ENCODE measurements at places on chromosomes 3 and 15.

GRCh38 chr3:54206874-54207273 lies 84.5 kb downstream of the CACNA2D3 start:
- no peak for DNase-seq

DNA sequence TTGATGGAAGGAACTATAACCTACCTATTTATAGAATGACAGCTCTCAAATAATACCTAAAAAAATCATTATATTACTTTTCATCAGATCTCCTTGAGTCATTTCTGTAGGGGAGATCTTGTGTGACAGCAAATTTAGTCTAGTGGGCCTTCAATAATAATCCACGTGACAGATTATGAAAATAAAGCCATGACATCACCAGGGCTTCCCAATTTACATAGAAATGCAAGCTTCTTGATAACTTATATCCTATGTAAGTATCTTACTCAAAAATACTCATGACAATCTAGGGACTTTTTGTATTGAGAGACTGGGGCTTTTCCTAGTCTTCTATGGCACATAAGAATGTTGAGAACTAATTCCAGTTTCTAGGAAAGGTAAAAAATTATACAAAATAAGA lies 21.6 kb downstream of the IFT57 start:
- no peak for DNase-seq

DNA sequence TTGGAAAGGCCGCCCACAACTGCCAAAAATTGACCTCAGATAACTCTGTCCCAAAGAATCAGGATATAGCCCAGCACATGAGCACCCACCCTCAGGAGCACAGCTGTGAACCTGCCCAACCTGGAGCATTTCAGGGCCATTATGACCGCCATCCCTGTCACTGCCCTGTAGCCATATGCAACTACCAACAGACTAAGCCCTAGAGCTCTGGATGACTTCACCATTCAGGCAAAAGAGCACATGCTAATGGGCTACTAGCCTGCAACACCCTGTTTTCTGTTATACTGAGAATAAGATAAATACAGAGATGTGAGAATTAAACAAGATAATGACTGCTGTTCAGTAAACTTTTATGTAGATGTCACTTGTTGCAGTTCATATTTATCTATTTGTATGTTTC lies 45.0 kb downstream of the TXNRD3 start:
- no peak for DNase-seq

DNA sequence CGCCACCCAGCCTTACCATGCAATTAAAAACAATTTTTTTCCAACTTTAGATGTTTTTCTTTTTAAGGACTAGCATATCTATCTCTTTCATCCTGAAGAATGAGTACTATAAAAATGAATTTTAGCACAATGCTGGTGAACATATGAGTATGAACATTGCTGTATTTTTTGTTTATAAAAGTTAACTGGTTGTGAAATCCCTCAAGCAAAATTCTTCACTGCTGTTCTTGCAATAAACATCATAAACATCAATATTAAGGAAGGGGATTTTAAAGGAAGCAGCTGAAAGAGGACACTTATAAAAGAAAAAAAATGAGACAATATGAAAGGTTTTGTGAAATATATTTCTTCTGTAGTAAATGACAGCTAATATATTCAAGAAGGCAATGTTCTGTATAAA lies 3.0 kb downstream of the PLSCR4 start:
- DNase-seq, result no peak

- DNase-seq, result peak; percentile 37
Observed at GRCh38 chr3:40580494-40581091, 55.8 kb downstream of the ZNF621 start.

GRCh38 chr15:62969442-62970089 lies 73.0 kb upstream of the TPM1 start:
- DNase-seq, result no peak

DNA sequence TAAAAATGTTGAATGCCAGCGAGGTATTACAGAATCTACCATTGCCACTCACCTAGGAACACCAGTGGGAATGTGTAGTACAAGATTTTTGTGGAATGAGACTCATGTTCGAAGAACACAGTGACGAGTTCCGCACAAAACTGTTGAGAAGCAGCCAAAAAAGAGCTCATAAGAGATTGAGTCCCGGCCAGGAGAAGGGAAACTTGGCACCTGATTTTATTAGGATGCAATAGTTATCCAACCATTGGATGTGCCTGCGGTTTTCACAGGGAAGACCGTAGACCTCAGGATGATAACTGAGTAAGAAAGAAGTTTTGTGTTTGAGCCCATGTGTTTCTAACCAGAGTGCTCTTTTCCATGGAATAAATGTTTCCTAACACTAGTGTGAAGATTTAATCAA lies 88.9 kb downstream of the PTPRG start:
- no peak for DNase-seq

DNA sequence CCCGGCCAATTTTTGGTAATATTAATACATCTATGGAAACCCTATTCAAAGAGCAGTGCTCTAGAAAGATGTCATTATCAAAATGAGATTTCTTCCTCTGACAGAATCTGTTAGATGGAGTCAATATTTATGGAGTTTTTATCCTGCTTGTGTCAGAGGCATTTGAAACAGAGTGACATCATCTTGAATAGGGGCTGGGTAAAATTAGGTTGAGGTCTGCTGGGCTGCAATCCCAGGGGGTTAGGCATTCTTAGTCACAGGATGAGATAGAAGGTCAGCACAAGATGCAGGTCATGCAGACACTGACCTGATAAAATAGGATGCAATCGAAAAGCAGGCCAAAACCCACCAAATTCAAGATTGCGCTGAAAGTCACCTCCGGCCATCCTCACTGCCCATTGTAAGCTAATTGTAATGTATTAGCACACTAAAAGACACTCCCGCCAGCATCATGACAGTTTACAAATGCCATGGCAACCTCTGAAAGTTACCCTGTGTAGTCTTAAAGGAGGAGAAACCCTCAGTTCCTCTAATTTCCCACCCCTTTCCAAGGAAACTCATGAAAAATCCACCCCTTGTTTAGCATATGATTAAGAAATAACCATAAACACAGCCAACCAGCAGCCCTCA lies 27.3 kb upstream of the CCDC50 start:
- no peak for DNase-seq

DNA sequence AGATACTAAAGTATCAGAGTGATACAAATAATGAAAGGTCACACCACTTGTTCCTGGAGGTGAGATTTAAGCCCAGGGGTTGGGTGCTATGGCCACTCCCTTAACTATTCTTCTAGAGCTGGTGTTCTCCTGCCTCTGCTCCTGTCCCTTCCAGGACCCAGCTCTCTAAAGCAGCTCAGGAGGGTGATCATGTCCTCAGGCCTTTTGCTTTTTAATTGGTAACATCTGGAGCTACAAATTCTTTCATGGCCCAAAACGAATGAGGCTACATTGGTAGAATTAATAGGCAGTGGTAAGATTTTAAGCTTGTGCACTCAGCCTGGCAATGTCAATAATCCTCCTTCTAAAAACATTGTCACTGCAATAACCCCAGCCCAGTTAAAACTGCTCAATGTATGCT lies 38.2 kb upstream of the CNOT10 start:
- no peak for DNase-seq

DNA sequence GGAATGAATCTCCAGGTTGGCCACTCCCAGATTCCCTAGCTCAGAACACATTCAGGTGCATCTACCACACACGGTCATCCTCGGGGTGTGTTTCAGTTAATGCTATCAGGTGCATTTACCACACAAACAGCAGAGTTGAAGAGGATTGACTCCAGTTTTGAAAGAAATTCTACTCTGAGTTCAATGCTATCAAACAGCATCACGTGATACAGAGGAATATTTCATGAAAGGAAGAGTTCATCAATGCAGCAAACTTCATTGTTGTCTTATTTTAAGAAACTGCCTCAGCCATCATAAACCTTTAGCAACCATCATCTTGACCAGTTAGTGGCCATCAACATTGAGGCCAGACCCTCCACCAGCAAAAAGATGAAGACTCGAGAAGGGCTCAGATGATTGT lies 22.6 kb upstream of the LRRN1 start:
- DNase-seq, result no peak

DNA sequence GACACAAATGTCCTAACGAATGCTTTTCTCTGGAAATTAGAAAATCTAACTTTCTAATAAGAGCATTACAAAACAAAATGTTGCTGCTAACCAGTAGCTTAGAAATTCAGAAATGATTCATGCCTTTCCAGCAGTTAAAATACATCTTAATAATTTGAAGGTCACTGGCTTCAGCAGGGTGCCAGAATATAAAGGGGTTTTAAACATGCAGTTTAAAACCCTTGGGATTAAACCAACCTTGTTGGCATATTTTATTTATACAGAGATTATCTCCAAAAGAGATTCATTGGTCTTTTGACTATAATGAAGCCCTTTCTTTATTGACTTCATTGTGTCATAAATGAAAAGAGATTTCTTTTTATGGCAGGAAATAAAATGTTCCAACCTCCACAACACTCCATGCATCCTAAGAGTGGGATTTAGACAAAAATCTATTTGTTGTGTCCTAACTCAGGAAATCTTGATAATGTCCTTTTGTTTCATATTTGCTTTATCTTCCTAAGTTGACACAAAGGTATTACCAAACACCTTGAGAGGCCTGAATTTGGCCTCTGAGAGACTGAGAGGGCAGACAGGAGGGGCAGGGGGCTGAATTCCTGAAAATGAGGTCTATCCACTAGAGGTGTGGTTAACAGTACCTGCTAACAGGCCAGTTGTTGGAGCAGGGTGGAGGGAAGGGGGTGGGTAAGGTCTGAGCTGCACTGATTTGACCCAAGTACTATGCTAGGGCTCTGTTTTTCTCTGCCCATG lies 124.4 kb downstream of the FEZF2 start:
- no peak for DNase-seq

DNA sequence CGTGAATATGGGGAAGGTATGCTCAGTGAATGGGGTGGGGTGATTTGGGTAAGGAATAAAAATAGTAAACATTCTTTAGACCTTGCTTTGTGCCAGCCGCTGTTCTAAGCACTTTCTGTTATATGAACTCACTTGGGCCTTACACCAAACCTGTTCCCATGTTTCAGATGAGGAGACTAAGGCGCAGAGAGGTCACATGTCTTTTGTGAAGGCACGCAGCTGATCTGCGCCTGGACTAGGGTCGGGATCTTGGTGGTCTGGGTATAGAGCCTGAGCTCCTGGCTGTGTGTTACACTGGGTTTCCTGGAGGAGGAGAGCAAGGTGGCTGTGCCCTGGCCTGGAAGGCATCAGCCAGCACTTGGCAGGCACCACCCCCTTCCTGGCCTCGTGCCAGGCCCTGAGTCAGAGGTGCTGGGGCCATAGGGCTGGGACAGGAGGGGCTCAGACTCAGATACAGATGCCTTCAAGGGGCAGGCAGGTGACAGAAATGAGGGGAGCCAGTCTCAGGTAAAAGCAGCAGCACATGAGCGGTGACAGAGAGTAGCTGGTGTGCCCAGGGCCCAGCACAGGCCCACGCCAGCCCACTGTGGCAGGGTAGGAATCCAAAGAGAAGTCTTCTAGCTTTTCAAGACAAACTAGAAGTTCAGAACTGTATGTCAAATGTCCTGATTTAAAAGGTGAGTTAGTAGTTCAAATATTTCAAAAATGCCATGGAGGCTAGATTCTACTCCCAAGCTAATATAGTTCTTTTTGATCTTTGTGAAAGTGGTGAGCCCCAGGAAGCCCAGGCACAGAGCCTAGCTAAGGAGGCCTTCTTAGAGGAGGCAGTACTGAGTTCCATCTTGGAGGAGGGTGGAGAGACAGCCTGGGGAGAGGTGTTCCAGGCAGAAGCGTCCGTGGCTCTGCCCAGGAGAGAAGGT lies 83.1 kb downstream of the DNAJB8 start:
- peak; percentile 44 for DNase-seq

GRCh38 chr15:65372787-65373067 lies 5.1 kb downstream of the IGDCC3 start:
- no peak for DNase-seq

- no peak for DNase-seq
Observed at GRCh38 chr3:39707314-39707909, 102.0 kb upstream of the MYRIP start.

DNA sequence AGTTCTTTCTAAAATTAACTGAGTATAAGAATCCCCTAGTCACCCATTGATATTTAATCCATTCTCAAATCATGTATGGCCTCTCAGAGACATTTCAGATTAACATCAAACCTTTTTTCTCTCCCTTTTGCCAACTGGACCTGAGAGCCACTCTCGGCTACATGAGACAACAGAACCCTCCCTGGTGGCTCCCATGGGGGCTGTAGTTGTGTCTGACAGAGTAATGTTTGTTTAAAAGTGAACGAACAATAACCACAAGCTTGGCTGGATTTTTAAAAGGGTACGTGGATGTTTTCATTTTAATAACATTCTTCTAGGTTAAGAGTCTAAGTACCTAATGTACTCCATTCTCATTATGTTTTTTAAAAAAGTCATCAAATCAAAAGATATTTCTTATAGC lies 37.1 kb downstream of the P3H2 start:
- DNase-seq, result no peak

DNA sequence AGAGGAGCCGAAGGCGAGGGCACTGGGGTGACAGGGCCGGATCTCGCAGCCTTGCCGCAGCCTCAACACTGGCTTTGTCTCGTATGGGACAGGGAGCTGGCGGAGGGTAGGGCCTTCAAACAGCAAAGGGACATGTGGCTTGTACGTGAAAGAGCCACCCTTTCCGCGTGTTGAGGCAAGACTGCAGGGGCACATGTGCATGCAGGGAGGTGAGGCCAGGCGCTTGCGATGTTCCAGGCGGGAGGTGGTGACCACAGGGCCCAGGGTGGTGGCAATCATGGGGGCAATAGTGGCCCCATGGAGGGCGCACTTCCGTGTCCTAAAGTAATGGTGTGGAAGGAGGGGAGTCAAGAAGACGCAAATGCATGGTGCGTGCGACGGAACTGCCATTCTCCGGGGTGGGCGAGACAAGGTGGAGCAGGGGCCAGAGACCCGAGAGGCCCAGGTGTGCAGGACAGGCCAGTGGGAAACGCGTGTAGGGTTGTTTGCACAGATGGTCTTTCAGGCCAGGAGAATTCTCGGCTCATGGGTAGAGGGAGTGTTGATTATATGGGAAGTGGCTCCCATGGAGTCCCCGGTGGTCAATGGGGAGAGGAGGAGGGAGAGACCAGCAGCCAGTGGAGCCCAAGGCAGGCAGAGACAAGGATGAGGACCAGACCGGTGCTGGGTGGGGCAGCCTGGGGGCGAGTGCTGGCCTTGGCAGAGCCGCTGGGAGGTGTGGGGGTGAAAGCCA lies 45.8 kb upstream of the PCSK6 start:
- DNase-seq, result no peak

DNA sequence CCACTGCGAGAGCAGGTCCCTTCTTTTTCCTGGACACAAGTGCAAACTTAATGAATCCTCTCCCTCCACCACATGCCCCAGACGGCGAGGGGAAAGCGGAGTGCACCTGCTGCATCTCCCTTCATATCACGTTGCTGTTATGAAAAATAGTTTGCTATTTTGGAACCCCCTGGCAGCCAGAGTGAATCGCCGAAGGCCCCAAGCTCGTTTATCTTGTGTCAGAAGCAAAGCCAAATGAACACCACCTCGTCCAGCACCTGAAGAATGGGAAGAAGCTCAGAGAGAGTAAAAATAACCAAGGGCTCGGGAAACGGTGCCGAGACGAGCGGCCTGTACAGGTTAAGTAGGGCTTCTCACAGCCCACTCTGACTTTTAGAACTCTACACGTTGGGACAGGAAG lies 394.6 kb upstream of the RORA start:
- no peak for DNase-seq
